ENCODE measurements at places on chromosomes 12 and 14.

- no peak for DNase-seq
Observed at GRCh38 chr14:103699901-103700752, 15.1 kb downstream of the XRCC3 start.

GRCh38 chr12:10069099-10069498, 29.7 kb downstream of the CLEC1A start:
- peak; percentile 90 for DNase-seq

DNA sequence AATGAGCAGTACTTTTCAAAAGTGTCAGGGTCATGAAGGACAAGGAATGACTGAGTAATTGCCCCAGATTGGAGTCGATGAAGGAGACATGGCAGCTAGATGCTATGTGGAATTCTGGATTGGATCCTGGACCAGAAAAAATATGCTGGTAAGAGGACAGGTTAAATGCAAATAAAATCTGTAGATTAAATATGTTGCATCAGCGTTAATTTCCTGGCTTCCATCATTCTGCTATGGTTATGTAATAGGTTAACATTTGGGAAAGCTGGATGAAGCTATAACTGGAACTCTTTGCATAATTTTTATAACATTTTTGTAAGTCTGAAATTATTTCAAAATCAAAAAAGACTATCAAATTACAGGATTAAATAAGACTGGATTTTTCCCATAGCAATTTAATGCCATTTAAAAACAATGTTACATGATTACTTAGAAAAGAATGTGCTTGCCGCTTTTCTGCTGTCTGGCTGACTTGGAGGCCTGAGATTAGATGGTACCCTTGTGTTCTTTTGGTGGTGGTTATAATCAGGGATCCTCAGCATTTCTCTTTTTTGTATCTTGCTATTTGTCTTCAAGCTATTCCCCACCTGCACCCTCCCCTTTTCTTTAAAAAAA, 65.1 kb downstream of the FBXW8 start:
- DNase-seq, result peak; percentile 64

DNA sequence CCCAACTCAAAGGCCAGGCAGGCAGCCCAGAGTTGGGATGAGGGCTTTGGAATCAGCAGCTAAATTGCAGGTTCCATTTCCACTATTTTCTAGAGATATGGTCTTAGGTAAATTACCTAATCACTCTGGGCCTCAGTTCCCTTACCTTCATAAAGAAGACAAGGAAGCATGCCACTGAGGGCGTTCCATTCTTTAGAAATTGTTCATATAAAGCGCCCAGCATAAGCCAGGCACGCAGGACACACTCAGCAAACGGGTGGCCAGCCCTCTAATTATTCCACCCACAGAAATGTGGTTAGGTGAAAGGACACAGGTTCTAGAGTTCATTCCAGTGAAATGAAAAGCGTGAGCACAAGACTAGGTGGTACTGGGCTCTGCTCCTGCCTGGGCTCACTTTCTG, 87.9 kb upstream of the BCL11B start:
- no peak for DNase-seq

DNA sequence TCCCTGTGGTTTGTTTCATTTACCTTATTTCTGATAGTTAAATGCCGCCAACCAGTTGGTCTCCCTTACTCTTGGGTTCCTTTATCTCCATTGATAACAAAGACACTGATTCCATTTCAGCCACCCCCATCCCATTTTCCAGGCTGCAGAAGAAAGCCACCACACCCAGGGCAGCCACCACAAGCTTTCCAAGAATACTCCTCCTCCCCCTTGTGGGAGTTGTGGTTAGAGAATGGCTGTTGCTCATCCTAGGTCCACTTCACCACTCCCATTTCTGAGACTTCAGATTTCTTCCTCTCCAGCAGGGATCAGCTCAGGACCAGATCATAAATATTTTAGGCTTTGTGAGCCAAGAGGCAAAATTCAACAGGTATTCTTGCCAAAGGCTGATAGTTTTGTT, 73.9 kb downstream of the ANO4 start:
- DNase-seq, result peak; percentile 67
